ENCODE measurements at places on chromosomes 3 and 15.
A peak's percentile ranks its signal among the peaks of the same experiment; 100 is the strongest.

DNA sequence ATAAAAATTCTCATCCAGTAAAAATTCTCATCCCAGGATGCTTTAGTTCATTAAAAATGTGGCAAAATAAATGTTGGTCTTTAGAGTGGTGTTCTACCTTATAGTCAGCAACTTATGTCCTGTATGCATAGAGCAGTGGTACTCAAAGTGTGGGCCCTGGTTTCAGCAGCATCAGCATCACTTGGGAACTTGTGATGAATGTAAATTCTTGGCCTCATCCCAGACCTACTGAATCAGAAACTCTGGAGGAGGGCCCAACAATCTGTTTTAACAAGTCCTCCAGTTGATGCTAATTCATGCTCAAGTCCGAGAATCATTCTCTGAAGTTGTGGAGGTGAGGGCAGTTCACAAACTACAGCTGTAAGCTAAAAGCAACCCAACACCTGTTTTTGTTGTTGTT, 307.3 kb upstream of the SATB1 start:
- no peak for DNase-seq

GRCh38 chr15:41790756-41791546, 16.7 kb downstream of the MAPKBP1 start:
- DNase-seq: no peak

DNA sequence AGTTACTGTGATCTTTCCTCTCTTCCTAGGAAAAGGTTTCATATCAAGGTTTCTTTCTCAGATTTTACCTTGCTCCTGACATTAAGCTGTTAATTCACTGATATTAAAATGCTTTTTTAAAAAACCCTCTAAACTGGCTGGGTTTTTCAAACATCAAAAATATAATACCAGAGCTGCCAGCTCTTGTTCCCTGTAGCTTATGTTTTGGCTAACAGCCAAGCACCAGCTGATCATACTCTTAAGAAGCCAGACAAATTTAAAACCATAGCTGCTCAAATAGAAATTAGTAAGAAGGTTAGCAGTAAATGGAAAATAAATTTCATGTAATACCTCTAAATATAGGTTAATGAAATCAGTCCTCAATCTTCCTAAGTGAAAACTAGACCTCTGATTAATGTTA, 657.5 kb downstream of the GRM7 start:
- no peak for DNase-seq

GRCh38 chr3:81989274-81989673, 227.8 kb upstream of the GBE1 start:
- DNase-seq: no peak

DNA sequence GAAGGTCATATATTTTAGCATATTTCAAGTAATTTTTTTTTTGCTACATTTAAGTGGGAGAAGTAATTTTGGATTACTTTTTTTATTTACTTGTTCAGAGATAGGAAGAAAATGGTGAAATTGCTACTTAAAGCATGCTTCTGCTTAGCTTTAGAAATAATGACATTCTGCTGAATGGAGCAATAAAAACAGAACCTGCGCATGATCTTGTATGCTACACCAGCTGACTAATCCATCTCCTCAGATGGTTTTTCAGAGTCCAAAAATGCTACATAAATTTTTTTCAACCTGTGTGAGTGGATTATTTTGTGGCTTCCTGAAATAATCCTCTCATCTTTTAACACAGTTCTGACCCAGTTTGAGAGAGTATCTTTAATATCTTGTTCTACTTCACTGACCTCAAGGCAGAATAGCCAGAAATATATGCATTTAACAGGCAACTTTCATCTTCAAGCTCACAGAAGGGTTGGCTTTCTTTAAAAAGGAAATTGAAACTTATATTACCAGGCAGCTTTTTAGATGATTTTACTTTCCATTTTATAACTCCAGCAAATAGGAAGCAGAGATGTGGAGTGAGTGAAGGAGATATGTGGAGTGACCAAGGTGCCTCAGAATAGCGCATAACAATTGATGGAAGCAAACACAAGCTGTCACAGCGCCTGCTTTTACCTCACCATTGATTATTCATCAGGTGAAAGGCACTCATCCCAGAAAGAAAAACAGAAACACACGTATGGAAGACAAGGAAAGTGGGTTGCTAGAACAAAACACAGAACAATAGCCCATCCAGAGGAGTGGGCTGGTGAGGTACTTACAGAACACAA, 136.6 kb downstream of the TGFBR2 start:
- no peak for DNase-seq

- DNase-seq: no peak
These were observed 77.0 kb downstream of the PLCL2 start for GRCh38 chr3:16961621-16962205.

- DNase-seq: no peak
These were observed 12.0 kb upstream of the PPP1R2 start for GRCh38 chr3:195555110-195555509.

DNA sequence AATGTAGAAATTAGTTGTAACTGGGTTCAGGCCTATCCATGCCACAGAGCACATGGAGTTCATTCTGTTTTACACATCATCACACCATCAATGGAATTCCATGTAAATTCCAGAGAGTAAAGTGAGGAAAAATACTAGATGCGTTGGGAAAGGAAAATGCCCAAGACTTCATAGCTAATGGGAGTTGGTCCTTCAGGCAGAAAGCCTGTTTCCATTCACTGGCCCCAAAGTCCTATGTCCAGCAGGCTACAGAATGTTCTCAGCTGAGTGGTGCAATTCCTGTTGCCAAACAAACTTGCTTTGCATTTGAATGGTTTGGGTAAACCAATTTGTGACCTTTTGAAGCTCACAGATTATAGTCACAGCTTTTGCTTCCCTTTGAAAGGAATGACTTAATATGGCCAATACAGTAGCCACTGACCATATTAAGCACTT, 164.6 kb upstream of the PFN2 start:
- DNase-seq: no peak

DNA sequence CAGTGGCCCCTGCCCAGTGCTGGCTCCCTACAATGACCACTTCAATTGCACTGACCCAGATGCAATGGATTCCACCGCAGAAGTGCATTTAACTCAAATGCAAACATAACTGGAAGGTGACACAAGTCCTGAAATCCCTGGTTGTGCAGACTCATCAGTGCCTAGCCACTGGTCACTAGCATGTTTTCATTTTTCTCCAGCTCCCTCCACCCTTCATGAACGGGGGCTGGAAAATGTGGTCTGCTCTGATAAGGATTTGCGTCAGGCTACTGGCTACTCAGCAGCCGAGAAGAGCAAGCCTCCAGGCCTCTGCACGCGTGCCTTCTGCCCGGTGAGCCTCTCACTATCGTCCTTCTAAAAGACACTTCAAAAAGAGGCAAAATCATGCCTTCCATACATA, 27.4 kb upstream of the FURIN start:
- DNase-seq: no peak

DNA sequence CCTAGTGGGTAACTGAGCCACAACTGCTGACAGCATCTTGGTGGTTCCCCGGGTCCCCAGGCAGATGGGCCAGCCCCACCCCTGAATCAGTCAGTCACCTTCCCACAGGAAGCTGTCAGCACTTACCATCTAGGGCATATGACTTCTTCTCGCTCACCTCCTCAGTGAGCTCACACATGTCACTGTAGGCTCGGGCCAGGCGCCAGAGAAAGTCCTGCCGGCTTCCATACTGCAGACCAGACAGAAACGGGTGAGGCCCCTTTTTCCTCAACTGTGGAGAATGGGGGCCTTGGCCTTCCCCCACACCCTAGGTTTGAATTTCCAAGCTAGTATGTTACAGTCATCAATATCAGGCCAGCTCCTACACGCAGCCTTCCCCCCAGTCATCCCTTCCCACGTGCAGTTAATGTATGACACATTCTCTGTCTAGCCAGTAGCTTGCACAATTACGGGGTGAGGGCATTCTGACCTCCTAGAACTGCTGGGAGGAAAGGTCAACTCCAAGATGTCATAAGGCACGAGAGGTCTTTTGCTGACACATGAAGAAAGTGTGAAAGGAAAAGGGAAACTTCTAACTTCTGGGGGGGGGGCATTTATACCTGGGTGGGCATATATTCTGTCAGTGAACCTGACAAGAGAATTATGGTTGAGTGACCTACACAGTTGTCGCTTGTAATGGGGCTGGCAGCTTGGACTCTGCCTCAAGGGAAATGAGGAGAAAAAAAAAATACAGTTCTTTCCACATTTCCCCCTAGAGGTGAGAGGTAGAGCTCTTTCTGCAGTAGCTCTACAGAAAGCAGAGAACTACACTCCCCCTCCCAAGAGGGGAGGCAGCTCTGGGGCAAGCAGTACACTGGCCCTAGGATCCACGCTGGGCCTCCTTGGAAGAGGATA, 10.9 kb downstream of the RMDN3 start:
- peak; percentile 85 for DNase-seq

DNA sequence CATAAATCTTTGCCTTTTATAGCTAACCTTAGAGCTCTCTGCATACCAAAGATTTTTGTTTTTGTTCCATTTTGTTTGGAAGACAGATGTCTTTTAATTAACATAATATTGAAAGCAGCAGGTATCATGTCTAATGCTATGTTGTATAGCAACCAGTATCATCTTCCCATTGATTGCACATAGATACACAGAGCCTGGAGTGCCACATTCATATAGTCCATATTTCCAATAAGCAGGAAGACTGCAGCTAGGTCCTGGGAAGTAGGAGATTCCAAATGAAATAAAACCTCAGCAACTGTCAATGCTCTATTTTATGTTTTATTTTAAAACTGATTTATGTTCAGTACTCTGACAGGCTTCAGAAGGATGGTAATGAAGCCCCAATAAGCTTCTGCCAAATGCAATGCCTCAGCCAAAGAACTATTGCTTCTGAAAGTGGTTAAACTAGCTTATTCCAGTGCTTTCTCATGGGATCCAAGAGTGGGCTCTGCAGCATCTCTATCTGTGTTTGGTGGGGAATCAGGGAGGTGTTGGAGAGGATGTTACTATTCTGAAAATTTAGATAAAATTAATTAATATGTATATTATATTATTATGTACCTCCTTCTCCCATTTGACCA, 6.5 kb upstream of the KCNMB2 start:
- DNase-seq: no peak

DNA sequence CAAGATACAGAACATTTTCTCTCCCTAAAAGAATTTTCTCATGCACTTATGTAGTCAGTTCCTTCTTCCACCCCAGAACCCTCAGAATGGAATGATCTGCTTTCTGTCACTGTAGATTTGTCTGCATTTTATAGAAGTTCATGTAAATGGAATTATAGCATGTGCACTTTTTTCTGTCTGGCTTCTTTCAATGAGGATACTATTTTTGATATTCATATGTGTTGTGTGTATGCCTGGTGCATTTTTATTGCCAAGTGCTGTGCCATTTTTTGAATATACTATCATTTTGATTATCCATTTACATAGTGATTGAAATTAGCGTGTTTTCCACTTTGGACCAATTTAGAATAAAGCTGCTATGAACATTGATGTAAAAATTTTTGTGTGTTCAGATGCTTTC, 156.6 kb upstream of the ALCAM start:
- DNase-seq: no peak

- DNase-seq: no peak
These were observed 183.7 kb upstream of the DNAJC19 start for GRCh38 chr3:181173227-181173626.

GRCh38 chr15:78046796-78047341, 30.6 kb downstream of the TBC1D2B start:
- DNase-seq: peak; percentile 60

- no peak for DNase-seq
These were observed 159.3 kb upstream of the DPH6 start for GRCh38 chr15:35705030-35705883.

- no peak for DNase-seq
These were observed 232.5 kb downstream of the FOXP1 start for GRCh38 chr3:71350998-71351397.

DNA sequence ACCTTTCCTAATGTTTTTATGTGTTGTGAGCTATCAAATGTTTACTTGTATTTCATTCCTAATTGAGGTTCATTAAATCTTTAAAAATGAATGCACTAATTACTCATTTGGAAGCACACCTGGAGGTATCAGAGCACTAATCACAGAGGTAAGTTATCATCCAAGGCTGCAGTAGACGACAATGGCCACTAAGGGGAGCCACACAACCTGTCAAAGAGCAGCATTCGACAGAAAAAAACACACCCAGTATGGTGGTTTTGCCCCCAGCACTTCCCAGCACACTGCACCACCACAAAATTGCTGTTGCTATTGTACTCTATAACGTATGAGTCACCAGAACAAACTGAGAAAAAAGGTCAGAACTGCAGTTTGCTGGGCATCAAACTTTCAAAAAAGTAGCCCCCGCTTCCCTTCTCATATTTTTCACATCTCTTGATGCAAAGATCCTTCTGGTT, 205.9 kb upstream of the IGF1R start:
- peak; percentile 74 for DNase-seq
